Mesenchymal stem cell (in vitro differentiated cells and primary cell): ENCODE measurements at places on chromosomes 13 and 19.

- peak overlapping the region; percentile 82 for H3K27ac ChIP-seq
- no peaks in the 10 kb centered on the region for H3K36me3 ChIP-seq
- no peak for DNase-seq
Measured at GRCh38 chr13:105333416-105333815, 1202.0 kb downstream of the EFNB2 start.

DNA sequence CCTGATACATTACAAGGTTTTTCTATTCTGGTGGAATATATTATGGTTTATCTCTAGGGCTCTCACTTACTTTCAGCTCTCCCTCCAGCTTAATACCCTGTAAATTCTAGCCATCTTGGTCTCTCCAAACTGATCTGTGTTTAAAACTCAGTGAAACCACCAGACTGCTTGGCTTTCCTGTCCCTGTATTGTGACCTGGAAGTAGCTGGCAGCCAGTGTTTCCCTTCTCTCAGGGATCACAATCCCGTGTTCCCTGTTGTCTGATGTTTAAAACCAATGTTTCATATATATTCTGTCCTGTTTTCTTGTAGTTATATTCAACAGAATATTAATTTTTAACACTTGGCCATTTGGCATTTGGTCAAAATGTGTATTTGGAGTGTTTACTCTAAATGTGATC lies 8.0 kb downstream of the AKAP11 start:
- no peaks in the 10 kb centered on the region for H3K36me3 ChIP-seq
- no peaks in the 10 kb centered on the region for H3K4me1 ChIP-seq
- no peaks in the 10 kb centered on the region for H3K27me3 ChIP-seq
- no peak for DNase-seq
- H3K27ac ChIP-seq, result no peak overlapping the region

DNA sequence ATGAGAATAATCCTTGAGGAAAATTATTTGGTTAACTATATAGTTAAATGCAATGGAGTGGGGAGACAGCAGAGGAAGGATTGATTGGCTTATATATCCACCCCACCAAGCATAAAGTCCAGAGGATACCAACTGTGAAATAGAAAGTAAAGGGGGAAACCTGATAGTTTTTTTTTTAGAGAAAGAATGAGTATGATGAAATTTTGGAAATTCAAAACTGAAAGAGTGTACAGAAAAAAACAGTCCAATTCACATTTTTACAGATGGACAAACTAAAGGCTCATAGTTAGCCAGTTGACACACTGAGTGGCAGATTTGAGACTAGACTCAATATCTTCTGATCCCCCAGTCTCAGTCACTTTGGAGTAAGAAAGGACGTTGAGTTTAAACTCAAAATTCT lies 51.1 kb downstream of the FNDC3A start:
- peaks cover 4% of the 10 kb centered on the region for H3K36me3 ChIP-seq
- H3K4me3 ChIP-seq, result no peak overlapping the region
- no peak overlapping the region for H3K27ac ChIP-seq
- peak; percentile 7 for DNase-seq
- no peaks in the 10 kb centered on the region for H3K27me3 ChIP-seq
- no peaks in the 10 kb centered on the region for H3K4me1 ChIP-seq

GRCh38 chr19:8307400-8307964 lies 676 bp downstream of the CD320 start:
- peaks cover 56% of the 10 kb centered on the region for H3K36me3 ChIP-seq
- no peak overlapping the region for H3K27ac ChIP-seq
- no peak for DNase-seq
- H3K4me3 ChIP-seq, result peak overlapping the region; percentile 65

- no peaks in the 10 kb centered on the region for H3K27me3 ChIP-seq
- H3K27ac ChIP-seq, result no peak overlapping the region
- H3K36me3 ChIP-seq, result peaks cover 22% of the 10 kb centered on the region
- peaks cover 41% of the 10 kb centered on the region for H3K4me1 ChIP-seq
- H3K4me3 ChIP-seq, result no peak overlapping the region
Measured at GRCh38 chr19:38009650-38010242, 102.7 kb downstream of the SIPA1L3 start.

DNA sequence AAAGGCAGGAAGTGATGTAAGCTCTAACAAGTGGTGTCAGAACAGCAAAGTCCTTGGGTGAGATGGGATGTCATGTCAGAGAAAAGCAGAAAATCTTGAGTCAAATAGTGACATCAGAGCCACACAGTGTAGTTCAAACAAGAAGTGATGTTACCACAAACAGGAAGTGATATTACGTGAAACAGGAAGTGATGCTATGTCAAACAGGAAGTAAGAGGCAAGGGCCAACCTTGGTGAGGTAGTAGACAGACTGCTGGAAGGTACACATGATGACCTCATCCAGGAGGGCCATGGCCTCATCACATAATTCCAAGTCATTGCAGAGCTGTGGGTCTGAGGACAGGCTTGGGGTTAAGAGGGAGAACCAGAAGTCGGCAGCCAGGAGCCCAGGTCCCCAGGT lies 7.0 kb upstream of the MAMSTR start:
- H3K27me3 ChIP-seq, result peaks cover 9% of the 10 kb centered on the region
- H3K4me1 ChIP-seq, result no peaks in the 10 kb centered on the region
- H3K36me3 ChIP-seq, result no peaks in the 10 kb centered on the region
- DNase-seq, result no peak
- no peak overlapping the region for H3K27ac ChIP-seq
- H3K4me3 ChIP-seq, result no peak overlapping the region

- H3K4me1 ChIP-seq, result no peaks in the 10 kb centered on the region
- no peaks in the 10 kb centered on the region for H3K27me3 ChIP-seq
- H3K36me3 ChIP-seq, result peaks cover 80% of the 10 kb centered on the region
- no peak overlapping the region for H3K27ac ChIP-seq
- H3K4me3 ChIP-seq, result peak overlapping the region; percentile 61
Measured at GRCh38 chr19:51971624-51972023, 15.0 kb downstream of the ZNF350 start.

- no peaks in the 10 kb centered on the region for H3K36me3 ChIP-seq
- H3K4me3 ChIP-seq, result no peak overlapping the region
- no peak overlapping the region for H3K27ac ChIP-seq
- H3K27me3 ChIP-seq, result peaks cover 29% of the 10 kb centered on the region
Measured at GRCh38 chr19:30634996-30635975, 263.1 kb downstream of the ZNF536 start.

DNA sequence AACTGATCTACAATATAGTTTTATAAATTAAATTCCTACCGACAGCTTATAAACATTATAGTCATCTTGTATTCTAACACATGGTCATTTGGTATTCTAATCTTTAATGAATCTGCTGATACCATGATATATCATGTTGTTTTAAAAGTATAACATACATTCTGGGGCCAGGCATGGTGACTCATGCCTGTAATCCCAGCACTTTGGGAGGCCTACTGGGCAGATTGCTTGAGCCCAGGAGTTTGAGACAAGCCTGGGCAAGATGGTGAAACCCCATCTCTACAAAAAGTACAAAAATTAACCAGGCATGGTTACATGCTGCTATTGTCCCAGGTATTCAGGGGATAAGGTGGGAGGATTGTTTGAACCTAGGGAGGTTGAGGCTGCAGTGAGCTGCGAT lies 3.1 kb downstream of the ZNF383 start:
- H3K36me3 ChIP-seq, result peaks cover 25% of the 10 kb centered on the region
- H3K27me3 ChIP-seq, result no peaks in the 10 kb centered on the region
- H3K4me3 ChIP-seq, result peak overlapping the region; percentile 44
- no peak for DNase-seq

GRCh38 chr19:22945560-22945959 lies 57.4 kb downstream of the ZNF728 start:
- H3K27ac ChIP-seq, result no peak overlapping the region
- no peak overlapping the region for H3K4me3 ChIP-seq
- H3K36me3 ChIP-seq, result no peaks in the 10 kb centered on the region
- no peaks in the 10 kb centered on the region for H3K27me3 ChIP-seq
- no peaks in the 10 kb centered on the region for H3K4me1 ChIP-seq

DNA sequence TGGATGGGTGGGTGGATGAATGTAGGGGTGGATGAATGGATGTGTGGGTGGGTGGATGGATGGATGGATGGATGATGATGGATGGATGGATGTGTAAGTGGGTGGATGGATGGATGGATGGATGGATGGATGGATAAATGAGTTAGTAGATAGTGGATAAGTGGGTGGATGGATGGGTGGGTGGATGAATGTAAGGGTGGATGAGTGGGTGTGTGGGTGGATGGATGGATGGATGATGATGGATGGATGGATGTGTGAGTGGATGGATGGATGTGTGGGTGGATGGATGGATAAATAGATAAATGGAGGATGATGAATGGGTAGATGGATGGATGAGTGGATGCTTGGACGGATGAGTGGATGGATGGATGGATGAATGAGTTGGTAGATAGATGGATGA lies 3.2 kb downstream of the MCF2L start:
- H3K4me1 ChIP-seq, result peaks cover 18% of the 10 kb centered on the region
- no peak for DNase-seq
- no peak overlapping the region for H3K27ac ChIP-seq
- H3K36me3 ChIP-seq, result no peaks in the 10 kb centered on the region
- peaks cover 56% of the 10 kb centered on the region for H3K27me3 ChIP-seq
- no peak overlapping the region for H3K4me3 ChIP-seq

GRCh38 chr19:34403784-34404108 lies 453 bp upstream of the PDCD2L start:
- peaks cover 22% of the 10 kb centered on the region for H3K36me3 ChIP-seq
- no peak for DNase-seq
- H3K4me1 ChIP-seq, result peaks cover 4% of the 10 kb centered on the region

DNA sequence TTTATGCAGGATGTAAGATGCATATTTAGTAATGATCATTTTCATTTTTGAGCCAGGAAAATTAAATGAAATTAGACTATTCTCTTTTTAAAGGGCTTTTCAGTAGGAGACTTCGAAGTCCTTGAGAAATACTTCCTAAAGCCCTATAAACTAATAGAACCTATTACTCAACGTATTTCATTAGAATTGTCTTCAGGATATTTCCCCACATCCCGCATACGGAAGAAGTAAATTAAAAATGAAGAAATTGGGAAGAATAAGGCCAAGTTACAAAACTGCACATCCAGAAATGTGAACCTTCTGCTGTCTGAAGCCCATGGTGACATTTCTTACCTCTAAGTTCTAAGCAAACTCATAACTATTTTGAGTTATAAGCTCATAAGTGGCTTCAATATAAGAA lies 66.5 kb downstream of the RXFP2 start:
- no peaks in the 10 kb centered on the region for H3K4me1 ChIP-seq
- H3K4me3 ChIP-seq, result no peak overlapping the region
- H3K36me3 ChIP-seq, result no peaks in the 10 kb centered on the region
- H3K27ac ChIP-seq, result no peak overlapping the region
- no peak for DNase-seq

DNA sequence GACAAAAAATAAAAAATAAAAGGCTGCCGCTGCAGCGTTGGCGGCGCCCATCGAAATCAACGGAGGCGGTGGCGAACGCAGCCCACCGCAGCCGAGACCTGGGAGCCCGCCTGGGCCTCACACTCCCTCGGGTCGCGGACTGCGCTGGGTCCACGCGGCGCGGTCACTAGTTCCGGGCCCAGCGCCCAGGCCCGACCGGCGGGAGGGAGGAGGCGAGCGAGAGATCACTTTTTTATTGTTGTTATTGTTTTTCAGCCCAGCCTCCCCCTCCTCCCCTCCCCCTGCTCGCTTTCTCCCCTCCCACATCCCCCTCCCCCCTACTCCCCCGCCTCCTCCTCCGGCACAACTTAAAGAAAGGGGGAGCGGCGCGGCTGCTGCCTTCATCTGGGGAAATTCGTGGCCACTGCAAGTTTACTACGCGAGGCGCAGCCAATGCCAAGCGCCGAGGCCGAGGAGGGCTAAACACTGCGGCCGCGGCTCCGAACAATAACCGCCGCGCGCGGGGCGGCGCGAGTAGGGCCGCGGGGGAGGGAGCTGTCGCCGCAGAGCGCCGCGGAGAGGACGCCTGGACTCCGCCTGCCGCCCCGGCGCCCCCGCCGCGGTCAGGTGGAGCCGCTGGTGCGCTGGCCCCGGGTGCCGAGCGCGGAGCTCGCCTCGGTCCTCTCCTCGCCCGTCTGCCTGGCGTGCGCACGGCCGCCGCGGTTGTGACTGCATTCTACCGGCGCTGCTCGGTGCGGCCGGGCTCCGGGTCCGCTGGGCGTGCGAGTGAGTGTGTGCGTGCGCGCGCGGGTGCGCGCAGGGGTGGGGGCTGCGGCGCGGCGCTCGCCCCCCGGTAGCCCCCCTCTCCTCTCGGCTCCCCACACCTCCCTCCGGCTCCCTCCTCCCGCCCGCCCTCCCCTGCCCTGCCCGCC lies 505 bp upstream of the ZIC2 start:
- no peak for DNase-seq
- H3K4me3 ChIP-seq, result no peak overlapping the region
- H3K4me1 ChIP-seq, result peaks cover 5% of the 10 kb centered on the region

DNA sequence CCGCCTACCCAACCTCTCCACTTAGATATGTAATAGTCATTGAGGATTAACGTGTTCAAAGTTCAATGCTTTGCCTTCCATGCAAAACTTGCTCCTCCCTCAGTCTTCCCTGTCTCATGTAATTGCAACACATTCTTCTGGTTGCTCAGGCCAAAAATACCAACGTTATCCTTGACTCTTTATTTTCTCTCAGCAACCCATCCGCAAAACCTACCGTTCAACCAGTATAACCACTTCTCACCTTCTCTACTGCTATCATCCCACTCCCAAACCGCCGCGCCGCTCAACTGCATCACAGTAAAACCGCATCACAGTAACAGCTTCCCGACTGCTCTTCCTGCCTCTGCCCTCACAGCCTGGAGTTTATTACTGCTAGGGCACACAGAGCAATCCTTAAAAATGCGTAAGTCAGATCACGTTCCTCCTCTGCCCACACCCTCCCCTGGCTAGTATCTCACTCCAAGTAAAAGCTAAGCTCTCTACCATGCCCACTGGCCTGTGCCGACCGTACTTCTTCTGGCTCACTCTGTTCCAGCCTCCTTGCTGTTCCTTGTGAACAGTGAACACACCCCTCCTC lies 8.2 kb downstream of the MTIF3 start:
- H3K4me1 ChIP-seq, result no peaks in the 10 kb centered on the region
- H3K36me3 ChIP-seq, result peaks cover 7% of the 10 kb centered on the region
- no peak overlapping the region for H3K4me3 ChIP-seq
- DNase-seq, result no peak

DNA sequence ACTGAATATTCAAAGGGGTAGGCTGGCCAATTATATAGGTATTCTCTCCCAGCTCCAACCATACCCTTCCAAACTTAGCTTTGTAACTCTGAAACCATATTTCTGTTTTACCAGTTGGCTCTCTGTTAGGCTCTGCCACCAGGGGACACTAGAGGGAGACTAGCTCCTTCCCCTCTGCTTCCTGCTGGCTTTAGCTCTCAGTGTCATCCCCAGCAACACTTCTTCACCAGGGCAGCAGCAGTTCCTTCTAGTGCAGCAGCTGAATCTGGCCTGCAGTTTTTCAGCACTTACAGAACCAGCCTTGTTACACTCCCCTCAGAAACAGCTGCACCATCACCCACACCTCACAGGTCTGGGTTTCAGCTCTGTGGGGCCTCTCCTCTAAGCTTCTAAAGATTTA lies 51.0 kb upstream of the DOCK9 start:
- no peaks in the 10 kb centered on the region for H3K36me3 ChIP-seq
- H3K27me3 ChIP-seq, result no peaks in the 10 kb centered on the region
- H3K4me1 ChIP-seq, result peaks cover 3% of the 10 kb centered on the region
- H3K4me3 ChIP-seq, result no peak overlapping the region

- H3K36me3 ChIP-seq, result no peaks in the 10 kb centered on the region
- H3K4me1 ChIP-seq, result no peaks in the 10 kb centered on the region
- no peaks in the 10 kb centered on the region for H3K27me3 ChIP-seq
- H3K4me3 ChIP-seq, result peak overlapping the region; percentile 51
Measured at GRCh38 chr13:90201202-90201601, 1146.3 kb upstream of the MIR17HG start.
